ENCODE measurements at places on chromosomes 2 and 18.

DNA sequence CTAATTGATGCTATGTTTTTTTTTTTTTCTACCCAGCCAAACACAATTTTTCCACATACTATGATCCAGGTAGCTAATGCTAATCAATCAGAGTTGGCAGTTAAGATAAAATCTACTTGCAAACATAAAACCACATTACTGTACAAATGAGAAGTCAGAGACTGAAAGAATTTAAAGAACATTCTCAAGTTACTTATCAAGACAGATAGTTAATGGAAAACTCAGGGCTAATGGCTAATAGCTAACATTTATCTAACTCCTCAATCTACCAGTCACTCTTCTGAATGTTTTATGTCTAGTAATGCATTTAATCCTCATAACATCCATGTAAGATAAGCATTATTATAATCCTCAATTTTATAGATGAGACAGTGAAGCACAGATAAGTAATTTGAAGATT, 537.6 kb upstream of the SETBP1 start:
- no peak for DNase-seq

GRCh38 chr2:181573140-181573736, 83.7 kb downstream of the CERKL start:
- peak; percentile 57 for DNase-seq

- DNase-seq = peak; percentile 67
Observed at GRCh38 chr2:118095610-118096009, 7.3 kb downstream of the INSIG2 start.

GRCh38 chr2:229335877-229336346, 64.8 kb upstream of the PID1 start:
- DNase-seq = peak; percentile 25

GRCh38 chr2:23677836-23678235, 249.1 kb downstream of the ATAD2B start:
- no peak for DNase-seq

Data from fibroblast of mammary gland (primary cell).